ENCODE measurements at places on chromosomes 6 and 20. TPM values are rescaled to one million over a fixed set of nuclear protein-coding genes. Genes with fewer than 3 reads are reported as not detected.
A peak's percentile ranks its signal among the peaks of the same experiment; 100 is the strongest.

DNA sequence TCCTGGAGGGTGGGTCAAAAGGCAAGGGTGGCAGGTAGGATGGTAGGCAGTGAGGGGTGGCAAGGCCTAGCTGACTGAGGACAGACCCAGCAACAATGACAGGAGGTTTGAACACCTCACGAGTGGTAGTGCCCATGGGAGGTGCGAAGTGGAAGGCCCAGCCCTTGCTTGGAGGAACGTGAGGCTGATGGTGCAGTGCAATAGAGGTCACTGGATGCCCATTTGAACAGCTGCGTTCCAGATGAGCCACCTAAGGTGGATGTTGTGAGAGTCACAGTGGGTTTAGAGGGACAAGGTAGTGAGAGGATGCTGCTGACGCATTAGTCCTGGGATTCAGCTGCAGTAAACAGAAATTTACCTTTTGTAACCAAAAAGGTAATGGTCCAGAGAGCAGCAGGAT lies 15.6 kb downstream of the TMEM74B start:
- no peak for DNase-seq

DNA sequence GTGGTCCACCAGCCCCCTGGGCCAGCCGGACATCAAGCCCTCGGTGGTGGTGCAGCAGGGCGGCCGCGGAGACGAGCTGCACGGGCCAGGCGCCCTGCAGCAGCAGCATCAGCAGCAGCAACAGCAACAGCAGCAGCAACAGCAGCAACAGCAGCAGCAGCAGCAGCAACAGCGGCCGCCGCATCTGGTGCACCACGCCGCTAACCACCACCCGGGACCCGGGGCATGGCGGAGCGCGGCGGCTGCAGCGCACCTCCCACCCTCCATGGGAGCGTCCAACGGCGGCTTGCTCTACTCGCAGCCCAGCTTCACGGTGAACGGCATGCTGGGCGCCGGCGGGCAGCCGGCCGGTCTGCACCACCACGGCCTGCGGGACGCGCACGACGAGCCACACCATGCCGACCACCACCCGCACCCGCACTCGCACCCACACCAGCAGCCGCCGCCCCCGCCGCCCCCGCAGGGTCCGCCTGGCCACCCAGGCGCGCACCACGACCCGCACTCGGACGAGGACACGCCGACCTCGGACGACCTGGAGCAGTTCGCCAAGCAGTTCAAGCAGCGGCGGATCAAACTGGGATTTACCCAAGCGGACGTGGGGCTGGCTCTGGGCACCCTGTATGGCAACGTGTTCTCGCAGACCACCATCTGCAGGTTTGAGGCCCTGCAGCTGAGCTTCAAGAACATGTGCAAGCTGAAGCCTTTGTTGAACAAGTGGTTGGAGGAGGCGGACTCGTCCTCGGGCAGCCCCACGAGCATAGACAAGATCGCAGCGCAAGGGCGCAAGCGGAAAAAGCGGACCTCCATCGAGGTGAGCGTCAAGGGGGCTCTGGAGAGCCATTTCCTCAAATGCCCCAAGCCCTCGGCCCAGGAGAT lies 1.0 kb downstream of the POU3F2 start:
- DNase-seq: no peak

DNA sequence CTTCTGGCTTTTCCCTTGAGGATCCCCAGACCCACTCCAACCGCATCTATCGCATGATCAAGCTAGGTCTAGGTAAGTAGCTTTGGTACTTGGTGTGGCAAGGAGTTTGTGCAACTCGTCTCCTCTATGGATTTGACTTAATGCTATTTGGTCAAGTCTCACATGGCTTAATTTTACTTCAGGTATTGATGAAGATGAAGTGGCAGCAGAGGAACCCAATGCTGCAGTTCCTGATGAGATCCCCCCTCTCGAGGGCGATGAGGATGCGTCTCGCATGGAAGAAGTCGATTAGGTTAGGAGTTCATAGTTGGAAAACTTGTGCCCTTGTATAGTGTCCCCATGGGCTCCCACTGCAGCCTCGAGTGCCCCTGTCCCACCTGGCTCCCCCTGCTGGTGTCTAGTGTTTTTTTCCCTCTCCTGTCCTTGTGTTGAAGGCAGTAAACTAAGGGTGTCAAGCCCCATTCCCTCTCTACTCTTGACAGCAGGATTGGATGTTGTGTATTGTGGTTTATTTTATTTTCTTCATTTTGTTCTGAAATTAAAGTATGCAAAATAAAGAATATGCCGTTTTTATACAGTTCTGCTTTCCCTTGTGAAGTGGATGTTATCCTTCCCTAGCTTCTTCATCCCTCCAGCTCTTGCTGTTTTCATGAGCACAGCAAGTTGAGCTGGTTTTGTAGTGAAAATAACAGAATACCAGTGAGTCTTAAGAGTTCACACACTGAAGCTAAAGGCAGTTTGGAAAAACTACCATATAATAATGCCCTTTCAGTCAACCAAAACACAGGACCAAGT lies 3.8 kb downstream of the SLC35B2 start:
- peak; percentile 82 for DNase-seq

GRCh38 chr6:28353981-28354676 lies 4.4 kb downstream of the ZKSCAN3 start:
- no peak for DNase-seq

DNA sequence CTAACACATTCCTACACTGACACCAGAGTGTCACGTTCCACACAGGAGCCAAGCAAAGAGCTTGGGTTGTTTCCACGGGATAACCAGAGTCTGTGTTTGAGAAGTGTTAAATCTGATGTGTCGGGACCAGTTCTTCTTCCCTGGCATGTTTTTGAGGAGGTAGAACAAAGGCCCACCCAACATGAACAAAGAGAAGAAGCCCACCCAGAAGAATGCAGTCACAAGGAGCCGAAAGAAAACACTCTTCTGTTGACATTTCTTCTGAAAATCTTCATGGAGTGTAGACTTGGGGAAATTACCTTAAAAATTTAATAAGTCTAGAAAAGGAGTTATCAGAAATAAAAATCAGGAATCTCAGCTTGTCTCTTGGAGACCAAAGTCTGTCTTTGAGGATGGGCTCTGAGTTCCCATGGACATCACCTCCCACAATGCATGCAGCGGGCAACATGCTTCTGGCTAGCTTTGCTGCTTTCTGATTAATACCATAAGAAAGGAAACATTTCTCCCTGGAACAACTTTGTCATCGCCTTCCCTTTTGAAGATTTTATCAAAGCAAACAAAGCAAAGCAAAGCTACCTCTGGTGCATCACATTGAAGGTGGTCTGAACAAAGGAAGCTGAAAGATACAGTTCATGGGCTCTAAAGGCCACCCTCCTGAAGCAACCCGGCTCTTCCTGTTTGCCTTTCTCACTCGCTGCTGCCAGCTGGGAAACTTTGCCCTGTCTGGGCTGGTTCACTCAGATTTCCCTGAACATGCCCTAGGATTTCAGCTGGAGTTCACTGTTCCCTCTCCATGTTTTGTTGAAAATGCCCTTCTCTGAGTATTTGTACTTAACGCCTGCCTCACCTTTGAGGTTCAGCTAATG lies 448.1 kb downstream of the KIF16B start:
- DNase-seq: no peak

- DNase-seq: no peak
Measured at GRCh38 chr6:135182071-135183001, 1.2 kb downstream of the MYB start.

DNA sequence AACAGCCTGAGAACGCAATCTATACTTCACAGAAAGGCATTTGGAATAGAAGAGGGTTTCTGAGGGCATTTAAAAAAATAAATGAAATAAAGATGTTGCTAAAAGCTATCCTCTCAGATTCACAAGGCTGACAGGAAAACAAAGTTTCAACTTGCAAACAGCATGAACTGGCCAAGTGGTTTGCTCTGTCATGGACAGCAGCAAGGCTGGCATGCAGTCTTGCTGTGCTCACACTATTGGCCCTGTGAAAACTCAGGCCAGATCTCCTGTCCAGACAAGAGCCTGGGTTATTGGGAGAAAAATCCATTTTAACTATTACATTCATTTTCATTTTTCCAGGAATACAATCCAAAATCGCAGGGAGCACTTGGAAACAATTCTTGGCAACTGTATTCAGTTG lies 506.2 kb upstream of the SLC35B3 start:
- no peak for DNase-seq

The WFDC10B gene
- 0.54 TPM for total RNA-seq

DNA sequence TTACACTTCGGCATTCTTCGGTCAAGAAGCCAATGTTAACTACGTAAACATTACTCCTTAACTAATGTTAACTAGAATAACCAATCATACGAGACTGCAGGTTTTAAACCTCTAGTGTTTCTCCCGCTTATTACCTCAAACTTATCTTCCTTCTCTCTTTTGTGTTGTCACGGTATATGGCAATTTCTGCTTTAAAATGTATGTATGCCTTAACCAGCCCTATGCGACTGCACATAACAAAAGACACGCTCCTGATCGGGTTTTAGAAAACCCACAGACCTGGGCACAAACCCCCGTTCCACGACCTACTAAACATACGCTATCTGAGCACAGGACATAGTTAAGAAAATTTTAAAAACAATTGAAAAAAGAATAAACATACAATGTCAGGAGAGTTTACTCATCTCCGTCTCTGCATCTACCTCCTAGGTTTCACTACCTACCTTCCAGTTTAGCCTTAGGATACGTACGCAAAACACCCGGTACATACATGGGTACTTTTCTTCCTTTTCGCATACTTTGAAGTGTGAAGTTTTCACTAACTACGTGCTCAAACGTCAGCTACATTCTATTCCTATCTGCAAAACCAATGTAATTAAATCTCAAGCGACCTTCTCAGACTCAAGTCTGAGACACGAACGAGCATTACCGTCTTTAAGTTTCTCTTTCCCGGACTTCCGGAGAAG lies 1.1 kb downstream of the CD164 start:
- no peak for DNase-seq

The MTCH1 gene
- total RNA-seq: 214 TPM

GRCh38 chr6:22756365-22756764 lies 187.0 kb downstream of the HDGFL1 start:
- no peak for DNase-seq

GRCh38 chr6:108669673-108670072 lies 109.0 kb downstream of the FOXO3 start:
- no peak for DNase-seq

DNA sequence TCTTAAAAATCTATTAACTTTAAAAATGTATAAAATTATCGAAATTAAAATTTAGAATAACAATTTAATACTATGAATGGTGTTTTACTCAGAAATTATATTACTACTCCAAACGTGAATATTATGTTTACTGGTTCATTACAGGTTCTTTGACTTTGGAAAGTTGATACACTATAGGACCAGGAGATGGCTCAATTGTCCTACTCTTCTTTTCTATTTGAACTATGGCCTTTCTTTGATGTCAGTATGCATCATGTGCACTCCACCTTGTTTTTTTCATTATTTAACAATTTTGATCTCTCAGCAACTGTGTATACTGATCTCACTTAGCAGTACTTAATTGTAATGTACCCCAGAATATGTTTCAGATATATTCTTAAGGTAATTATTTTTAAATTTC lies 391.5 kb upstream of the MANEA start:
- DNase-seq: no peak

DNA sequence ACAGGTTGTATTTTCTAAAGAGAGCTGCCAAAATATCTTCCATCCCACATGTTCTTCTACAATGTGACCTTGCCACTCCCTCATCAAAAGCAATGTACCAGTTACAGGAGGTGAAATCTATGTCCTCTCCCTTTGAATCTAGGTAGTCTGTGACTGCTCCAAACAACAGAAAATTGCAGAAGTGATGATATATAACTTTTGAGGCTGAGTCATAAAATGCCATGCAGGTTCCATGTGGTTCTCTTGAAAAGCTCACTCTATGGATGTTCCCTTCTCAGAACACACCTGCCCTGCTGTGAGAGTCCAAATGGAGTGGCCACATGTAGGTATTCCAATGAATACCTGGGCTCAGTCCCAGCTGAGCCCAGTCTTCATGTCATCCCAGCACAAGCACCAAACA lies 16.9 kb upstream of the PHIP start:
- DNase-seq: no peak

- DNase-seq: no peak
Measured at GRCh38 chr6:125974214-125974866, 12.0 kb upstream of the TRMT11 start.

GRCh38 chr6:157323255-157323965 lies at the start of gene TMEM242:
TMEM242 (minus strand) TSS chr6:157323519; CDS start chr6:157323499, 20 bp downstream.
- DNase-seq: no peak

DNA sequence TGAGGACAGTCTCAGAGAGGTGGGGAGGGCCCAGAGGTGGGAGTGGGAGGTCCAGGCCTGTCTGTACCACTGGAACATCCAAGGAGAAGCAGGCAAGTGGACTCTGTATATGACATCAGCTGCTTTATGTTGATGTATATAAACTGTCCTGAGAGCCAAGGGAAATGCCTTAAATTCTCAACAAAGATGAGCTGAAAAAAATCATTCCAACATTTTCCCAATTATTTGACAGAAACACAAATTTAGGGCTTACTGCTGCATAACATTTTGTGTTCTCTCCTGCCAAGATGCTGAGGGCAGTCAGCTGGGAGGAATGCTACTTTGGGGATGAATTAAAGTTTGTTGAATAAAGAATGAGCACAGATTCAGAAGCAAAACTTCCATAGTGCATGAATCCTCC lies 52.8 kb downstream of the FOXC1 start:
- no peak for DNase-seq

- no peak for DNase-seq
Measured at GRCh38 chr20:31684153-31685015, 38.3 kb downstream of the BCL2L1 start.

The VSX1 gene
- total RNA-seq: not detected

The TMEM74B gene
- 2.8 TPM for total RNA-seq

The HCRTR2 gene
- total RNA-seq: 0.19 TPM

DNA sequence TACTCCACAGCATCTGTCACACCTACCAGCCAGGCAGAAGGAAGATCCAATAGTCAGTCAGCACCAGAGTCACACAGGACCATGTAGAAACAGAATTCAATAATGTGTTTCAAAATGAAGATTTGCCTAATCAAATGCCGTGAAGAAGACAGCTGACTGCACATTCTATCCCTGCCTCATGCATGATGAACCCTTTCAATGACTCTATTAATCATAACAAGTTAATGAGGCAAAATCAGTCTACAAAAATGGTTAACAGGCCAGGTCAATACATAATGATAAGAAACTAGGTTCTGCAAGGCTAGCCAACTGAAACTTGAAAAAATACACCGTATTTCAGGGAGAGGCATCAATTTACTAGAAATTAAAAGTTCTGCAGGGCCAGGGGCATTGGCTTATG lies 6.7 kb upstream of the PNRC1 start:
- no peak for DNase-seq

DNA sequence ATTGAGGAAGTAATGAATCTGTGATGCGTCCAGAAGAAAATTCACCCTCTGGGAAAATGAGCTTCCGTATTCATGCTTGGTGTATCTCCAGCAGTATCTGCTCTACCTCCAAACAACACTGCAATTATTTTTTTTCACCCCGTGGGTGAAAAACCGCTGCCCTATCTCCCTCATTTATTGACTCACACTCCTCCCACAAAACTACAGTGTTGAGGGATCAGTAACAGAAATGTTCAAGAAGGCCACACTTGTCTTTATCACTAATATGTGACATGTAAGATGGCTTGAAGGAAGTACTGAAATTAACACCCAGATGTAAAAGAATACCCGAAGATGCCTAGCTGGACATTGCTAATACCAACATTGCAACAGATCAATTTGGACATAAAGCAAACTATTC lies 4.9 kb upstream of the TBX18 start:
- DNase-seq: no peak

The NFATC2 gene
- total RNA-seq: 0.91 TPM

The PDYN gene
- 0.63 TPM for total RNA-seq

The SEMG1 gene
- total RNA-seq: 4.5 TPM

- no peak for DNase-seq
Measured at GRCh38 chr6:163706500-163707087, 292.1 kb downstream of the QKI start.

Measured in H1 (cell line).